Fibroblast of skin of right biceps (primary cell): ENCODE measurements at places on chromosomes 2 and 18.

DNA sequence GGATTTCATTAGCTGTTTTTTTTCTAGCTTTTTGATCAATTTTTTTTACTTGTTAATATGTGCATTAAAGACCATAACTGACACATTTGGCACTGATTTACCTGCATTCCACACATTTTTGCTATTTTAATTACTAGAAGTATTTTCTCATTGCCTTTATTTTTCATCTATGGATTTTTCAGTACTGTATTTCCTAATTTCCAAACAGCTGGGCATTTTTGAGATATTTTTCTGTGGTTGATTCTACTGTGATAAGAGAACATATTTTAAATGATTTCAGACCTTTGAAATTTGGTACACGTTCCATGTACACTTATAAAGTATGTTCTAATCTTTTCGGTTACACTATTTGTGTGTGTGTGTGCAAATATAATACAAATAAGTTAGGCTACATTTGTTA, 135.3 kb downstream of the PARD3B start:
- DNase-seq = peak; percentile 26

DNA sequence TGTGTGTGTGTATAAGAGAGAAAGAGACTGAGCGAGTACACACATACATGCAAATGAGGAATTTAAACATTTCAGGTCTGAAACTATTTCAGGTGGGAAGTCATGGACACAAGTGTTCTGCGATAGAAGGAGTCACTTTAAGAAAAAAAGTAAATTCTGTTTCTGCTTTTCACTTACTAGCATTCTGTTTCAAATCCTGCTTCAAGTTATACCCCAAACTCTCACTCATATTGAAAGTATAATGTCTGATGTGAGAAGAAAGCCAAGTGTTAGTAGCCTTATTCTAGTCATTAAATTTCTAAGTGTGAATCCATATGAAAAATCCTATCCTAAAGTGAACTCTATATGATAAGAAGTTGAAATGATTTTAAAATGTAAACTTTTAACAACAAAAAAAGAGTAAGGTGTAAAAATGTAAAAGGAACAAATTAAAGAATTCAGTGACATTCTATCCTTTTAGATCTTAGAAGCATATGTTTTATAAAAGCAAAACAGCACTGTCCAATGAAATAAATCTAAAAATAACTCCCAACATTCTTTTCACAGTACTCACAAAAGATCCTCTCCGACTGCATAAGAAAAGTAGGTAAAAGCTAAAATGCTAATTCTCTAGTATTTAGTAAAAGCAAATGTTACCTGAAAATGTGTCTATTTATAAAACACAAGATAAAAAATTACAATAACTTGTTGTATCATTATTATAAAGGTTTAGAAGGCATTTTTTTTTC, 570.6 kb downstream of the ZEB2 start:
- DNase-seq = peak; percentile 41

DNA sequence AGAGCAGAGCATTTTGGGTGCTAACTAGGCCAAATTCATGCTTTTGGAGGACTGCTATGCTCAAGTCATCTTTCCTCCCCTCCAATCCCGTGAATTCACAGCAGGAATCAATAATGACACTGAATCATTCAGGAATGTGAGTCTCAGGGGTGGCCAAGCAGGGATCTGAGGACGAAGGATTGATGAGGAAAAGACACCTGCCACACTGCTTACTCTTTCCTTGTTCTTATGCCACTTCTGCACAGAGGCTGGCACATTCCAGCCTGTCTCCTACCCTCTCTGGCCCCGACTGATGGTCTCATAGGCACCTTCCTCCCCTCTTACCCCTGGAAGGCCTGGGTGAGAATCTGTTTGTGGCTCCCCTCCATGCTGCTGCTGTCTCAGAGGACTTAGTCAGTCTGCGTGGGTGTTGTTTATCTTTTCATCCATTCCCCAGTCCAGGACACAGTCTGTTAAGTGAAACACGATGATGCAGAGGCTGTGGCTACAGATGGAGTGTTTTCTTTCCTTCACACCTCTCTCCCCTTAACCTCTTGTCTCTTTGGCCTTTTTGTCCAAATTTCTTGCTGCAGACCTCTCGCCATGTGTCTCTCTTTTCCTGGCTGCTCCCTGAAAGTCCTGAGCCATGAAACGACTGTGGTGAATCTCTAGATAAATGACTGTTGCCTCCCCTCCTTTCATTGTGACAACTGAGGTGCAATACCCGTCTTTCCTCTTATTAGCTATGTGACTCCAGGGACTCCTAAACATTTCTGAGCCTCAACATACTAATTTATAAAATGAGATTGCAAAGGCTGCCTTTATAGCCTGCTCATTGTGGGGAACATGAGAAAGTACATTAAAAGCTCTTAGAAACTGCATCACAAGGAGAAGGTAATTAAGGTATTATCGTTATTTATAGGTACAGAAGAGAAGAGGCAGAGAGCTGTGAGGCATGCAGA, 86.9 kb downstream of the RDH14 start:
- peak; percentile 89 for DNase-seq

DNA sequence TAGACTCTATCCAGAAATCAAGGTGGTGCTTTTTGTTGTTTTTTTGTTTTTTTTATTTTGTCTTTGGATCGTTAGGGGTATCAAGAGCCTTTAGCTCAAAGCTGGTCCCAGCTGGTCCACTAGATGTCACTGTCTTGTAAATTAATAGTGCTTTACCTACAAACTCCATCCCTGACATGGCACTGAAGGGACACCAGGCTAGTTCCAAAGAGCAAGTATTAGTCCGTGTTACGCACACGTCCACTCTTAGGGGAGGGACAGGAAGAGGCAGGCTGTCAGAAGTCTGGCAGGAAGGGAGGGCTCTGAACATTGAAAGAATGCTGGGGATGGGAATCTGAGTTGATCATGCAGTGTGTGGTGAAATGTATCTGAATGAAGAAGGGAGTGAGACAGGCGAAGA, 85.9 kb upstream of the CCBE1 start:
- peak; percentile 81 for DNase-seq

DNA sequence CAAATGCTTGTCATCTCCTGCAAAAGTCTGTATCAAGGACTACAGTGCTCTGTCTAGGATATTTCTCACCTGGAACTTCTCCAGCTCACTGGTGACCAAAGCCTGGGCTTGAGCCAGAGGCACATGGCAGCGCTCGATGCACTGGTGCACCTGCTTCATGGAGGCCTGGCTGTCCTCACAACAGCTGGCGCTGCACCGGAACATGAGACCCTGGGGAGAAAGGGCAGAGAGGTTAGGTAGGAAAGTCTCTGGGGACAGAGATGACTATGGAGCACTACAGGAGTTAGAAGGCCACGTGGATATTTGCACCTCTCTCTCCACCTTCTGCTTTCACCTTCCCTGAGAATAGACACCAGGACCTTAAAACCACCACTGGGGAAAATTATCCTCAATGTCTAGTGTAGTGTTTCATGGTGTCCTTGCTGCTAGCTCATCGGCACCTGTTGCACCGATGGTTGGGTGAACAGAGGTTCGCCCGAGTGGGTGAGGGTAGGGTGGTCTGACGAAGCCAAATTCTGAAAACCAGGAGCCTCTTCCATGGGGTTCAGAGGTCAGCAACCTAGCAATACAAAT, 1.0 kb downstream of the FAM136A start:
- no peak for DNase-seq

GRCh38 chr2:222690564-222691200, 19.2 kb downstream of the MOGAT1 start:
- peak; percentile 74 for DNase-seq
